EH (cell line): ENCODE measurements at places on chromosomes 12 and 14.

DNA sequence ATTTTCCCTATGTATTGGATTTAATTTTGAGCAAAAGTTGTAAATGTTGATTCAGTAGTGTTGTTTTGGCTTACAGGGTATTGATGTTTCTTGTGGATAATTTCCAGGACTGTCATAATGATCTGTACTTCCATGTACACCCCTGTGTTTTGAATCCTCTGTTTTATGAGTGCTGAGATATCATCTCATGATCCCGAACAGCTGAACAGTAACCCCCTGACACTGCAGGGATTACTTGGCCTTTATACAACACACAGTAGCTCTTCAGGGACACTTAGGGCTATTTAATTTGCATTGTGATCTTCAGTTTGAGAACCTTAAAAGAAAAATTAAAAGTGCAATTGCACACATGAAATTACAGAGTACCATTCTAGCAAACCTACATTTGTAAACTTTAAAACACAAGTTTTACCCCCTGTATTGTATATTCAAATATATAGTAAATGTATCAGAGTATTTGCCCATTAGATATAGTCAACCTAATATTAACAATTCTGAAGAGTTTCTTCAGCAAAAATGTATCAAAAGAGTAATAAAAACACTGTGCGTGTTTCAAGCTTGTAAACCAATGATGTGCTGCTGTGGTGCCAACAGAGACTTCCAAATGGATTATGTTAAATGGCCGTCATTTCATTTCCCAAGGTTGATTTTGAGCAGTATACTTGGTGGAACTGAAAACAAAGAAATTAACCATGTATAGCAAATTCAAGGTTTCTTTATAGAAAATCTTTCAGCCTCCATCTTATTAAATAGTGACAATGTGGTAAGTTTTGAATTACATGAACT, 27.9 kb upstream of the MYF6 start:
- no peak for DNase-seq

DNA sequence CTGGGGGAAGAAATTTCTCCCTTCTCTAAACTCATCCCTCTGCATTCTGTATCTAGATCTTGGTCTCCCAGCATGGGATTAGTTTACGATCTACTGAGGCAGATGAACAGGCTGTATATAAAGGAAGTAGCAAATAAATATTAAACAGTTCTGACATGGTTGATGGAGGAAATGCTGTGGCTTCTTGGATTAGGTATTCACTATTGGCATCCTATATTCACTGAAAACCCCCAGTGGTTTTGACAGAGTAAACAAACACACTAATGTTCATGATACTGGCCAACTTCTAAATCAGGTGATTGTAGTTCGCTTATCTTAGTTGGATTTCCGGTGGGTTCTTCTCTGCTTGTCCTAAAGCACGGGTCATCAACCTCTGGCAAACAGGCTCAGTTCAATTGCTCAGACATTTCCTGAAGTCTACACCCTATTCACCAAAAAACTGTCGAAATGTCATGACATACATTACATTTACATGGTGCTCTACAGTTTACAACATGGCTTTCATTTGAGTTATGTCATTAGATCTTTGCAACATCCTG, 433.9 kb downstream of the EGLN3 start:
- DNase-seq: no peak

- no peak for DNase-seq
Measured at GRCh38 chr14:61574514-61574807, 120.9 kb upstream of the HIF1A start.

GRCh38 chr14:78700236-78700635, 530.1 kb downstream of the NRXN3 start:
- peak; percentile 16 for DNase-seq

GRCh38 chr14:63761351-63762117, 33.7 kb upstream of the SGPP1 start:
- no peak for DNase-seq

DNA sequence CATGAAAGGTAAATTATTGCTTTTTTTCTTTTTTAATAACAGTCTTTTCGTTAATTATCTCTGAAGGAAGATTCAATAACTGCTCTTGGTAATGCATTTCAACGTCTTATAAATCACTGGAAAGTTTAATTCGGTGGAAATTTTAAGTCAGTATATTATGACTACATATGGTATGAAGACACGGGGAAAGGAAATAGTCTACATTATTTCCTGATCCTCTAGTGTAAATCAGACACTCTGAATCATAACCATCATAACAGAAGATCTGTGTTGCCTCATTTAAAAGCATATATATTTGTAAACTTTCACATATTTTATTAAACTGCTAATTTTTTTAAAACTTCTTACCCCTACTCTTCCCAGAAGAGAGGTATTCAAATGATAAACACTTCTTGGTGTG, 53.7 kb downstream of the EFCAB11 start:
- DNase-seq: peak; percentile 29

DNA sequence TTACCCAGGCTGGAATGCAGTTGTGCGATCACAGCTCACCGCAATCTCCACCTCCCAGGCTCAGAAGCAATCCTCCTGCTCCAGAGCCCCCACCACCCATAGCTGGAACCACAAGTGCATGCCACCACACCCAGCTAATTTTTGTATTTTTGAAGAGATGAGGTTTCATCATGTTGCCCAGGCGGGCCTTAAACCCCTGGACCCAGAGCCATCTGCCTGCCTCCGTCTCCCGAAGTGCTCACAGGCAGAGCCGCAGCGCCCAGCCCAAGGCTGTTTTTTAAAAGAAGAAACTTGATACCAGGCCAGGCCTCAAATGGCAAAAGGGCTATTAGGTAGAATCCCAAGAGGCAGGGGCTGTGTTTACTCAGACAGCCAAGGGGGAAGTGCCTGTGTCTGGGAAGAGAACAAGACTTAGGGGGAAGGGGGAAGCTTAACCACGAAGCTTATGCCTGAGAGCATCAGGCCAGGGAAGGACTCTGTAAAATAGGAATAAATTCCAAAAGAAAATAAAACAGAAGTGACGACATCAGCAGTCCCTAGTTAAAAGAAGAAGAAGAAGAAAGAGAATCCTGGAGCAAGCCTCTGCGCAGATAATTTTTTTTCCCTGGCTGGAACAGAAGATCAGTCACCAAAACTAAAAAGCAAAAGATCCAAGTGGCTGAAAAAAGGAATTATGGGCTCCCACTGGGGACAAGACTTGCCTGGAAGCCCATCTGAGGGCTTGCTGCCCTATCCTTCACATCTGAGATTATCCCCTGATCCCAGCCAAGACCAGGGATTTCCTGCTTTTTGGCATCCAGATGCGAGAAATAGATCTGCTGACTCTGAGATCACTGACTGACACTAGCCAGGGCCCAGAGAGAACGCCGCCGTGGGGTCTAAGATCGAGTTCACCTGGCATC, 170.5 kb downstream of the NDUFA12 start:
- peak; percentile 15 for DNase-seq

DNA sequence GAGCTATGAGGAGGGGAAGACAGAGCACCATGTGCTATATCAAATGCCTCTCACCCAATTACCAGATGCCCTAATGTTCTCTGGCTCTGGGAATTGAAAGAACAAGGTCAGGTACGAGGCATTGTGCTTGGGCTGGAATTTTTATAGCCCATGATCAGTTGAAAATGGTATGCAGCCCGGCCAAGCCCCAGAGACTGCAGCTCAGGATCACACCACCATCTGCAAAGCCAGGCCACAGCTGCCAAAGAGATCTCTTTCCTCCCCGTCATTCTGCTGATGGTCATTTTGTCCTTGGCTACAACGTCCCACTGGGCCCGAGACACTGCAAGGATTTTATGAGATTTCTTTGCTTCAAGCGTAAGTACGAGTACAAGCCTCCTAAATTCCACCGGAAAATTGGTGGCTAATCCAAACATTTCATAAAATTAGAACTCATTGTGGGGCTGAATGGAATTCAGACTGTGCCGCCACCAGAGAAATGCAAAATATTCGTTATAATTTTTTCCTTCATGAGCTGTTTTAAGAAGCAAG, 15.1 kb downstream of the NUAK1 start:
- DNase-seq: peak; percentile 97
